ENCODE measurements at places on chromosomes 6 and 20. TPM values are rescaled to one million over a fixed set of nuclear protein-coding genes. Genes with fewer than 3 reads are reported as not detected.

GRCh38 chr6:108945681-108946159 lies 97.5 kb downstream of the ARMC2 start:
- no peak for DNase-seq

DNA sequence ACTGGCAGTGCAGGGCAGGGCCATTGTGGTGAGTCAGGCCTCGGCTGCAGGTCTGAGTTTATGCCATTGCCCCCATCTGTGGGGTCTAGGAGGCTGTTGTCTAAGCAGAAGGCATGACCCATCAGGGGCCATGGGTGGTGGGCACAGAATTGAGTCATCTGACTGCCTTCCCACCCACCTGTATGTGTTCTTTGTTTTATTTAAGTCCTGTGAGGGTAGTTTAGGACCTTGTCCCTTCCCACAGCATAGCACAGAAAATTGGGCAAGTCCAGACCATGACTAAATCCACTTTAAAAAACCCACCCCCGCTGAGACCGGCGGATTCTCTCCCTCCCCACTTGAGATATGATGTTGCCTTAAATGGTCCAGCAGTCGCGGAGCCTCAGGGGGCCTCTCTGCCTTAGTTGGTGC lies 40.3 kb downstream of the ERMARD start:
- no peak for DNase-seq

GRCh38 chr6:151002057-151002450 lies 136.6 kb downstream of the MTHFD1L start:
- no peak for DNase-seq

GRCh38 chr6:47428746-47429664 lies 48.6 kb upstream of the CD2AP start:
- DNase-seq, result no peak

Gene FOXA2
- polyA plus RNA-seq, result not detected

Gene SLC22A2
- not detected for polyA plus RNA-seq
